ENCODE measurements at places on chromosomes 6 and 20.
A peak's percentile ranks its signal among the peaks of the same experiment; 100 is the strongest.

DNA sequence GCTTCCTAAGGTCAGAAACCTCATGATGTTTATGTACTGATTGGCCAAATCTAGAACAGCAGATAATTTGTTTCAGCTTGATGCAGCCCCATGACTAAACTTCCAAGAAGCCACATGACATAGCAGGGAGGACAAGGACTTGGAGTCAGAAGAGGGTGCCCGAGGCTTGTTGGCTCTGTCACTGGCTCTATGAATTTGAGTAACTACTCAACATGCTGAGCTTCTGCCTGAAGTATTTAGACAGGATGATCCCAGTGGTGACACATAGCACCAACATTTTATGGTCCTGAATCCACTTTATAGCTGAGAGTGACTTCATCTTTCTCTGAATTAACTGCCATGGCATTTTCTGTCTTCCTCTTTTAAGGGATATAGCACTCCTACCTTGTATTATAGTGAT, 13.5 kb upstream of the TBX18 start:
- no peak for DNase-seq

DNA sequence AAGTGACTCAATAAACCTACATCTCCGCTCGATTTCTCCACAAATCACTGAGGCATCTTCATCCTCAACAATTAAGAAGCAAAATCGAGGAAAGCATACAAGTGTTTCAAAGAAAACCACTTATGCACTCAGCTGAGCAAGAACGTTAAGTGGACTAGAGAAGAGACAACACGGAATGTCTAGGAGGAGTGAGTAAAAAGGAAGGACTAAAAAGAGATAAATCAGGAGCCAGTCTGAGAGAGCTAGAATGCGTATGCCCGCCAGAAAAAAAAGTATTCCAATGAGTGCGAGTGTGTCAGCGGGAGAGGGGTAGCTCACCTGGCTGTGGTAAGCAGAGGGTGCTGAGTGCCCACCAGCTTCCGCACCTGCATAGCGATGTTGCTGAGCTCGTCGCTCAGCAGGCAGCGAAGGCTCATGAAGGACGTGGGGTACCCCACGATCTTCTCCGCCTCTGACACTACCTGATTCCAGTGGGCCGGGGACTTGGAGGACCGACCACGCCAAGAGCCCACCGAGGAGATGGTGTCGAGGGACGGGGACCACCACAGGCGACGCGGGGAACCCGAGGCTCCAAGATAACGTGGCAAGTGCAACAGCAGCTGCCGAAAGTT, 587 bp downstream of the PDSS2 start:
- DNase-seq = peak; percentile 3

- no peak for DNase-seq
Measured at GRCh38 chr6:44158770-44159228, at the start of gene CAPN11. Gene CAPN11, plus strand, starts transcription at chr6:44158820. Its CDS starts 29 bp downstream, at chr6:44158849.

GRCh38 chr20:4670469-4670868, 51.2 kb upstream of the PRND start:
- no peak for DNase-seq

DNA sequence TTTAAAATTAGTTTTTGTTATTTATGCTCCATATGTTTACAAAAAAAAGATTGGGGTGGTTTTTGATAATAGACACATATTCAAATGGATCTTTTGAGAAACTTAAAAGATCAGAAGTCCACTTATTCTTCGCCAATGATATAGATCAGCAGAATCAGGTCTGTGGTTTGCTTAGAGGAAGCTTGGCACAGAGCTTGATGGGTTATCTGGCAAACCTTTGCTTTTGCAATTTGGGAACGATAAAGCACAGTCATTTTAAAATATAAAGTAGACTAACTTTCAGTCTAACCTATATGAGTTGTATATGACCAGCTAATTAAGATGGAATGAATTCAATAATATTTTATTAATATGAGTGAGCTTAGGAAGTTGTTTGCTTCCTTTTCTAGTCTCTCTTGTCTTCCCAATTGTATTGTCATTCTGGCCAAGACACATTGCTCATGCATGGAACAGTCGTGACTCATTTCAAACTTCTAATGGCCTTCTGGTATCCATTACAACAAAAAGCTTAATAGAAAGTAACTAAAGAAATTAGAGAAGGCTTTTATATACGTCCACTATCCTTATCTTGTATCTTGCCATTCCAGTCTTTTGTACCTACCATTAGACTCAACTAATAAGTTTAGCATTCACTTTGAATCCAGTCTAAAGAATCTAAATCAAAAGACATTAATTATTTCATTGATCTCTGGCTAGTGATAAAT, 118.7 kb downstream of the TBX18 start:
- DNase-seq = no peak
